A549 treated with Mapracorat at 1 μM for 4 hours (cell line): ENCODE measurements at places on chromosomes 16 and 17. TPM values are rescaled to one million over a fixed set of nuclear protein-coding genes. Genes with fewer than 3 reads are reported as not detected.

The KRTAP1-1 gene
- total RNA-seq, result not detected in 5 replicates

The CCDC144A gene
- 0.70 to 1.6 TPM (median 1.3 TPM) in 5 replicates for total RNA-seq

The KANSL1 gene
- 22.8 to 24.9 TPM (median 23.0 TPM) in 5 replicates for total RNA-seq

The WNT9B gene
- total RNA-seq, result not detected in 5 replicates

The HBA1 gene
- total RNA-seq, result 0.87 to 2.8 TPM (median 1.5 TPM) in 4 of 5 replicates, not detected in the other

The KRTAP29-1 gene
- total RNA-seq, result not detected in 5 replicates

The COX10 gene
- total RNA-seq, result 16.5 to 22.0 TPM (median 18.1 TPM) in 5 replicates

The HAP1 gene
- total RNA-seq, result 1.1 to 1.7 TPM (median 1.4 TPM) in 5 replicates

The SLC5A2 gene
- 0.23 to 0.34 TPM (median 0.27 TPM) in 4 of 5 replicates, not detected in the other for total RNA-seq
